Uterus (tissue), 4 donors: ENCODE measurements at places on chromosomes 5 and 9. TPM values are rescaled to one million over a fixed set of nuclear protein-coding genes. Genes with fewer than 3 reads are reported as not detected.

The CMBL gene
- 20.3 TPM for total RNA-seq

The CDKN2B-AS1 gene
- 1.8 TPM for total RNA-seq

The FAM169A gene
- total RNA-seq, result under 0.01 TPM

The LNPEP gene
- total RNA-seq, result 32.5 TPM

The FBLL1 gene
- 0.83 TPM for total RNA-seq

The KIF20A gene
- not detected for total RNA-seq

The PLPP7 gene
- total RNA-seq, result 45.3 TPM

The TEX48 gene
- total RNA-seq, result not detected

The AHRR gene
- 9.1 TPM for total RNA-seq

The PCDHB16 gene
- 3.8 TPM for total RNA-seq

The SPATA31A3 gene
- not detected for total RNA-seq

The C9orf85 gene
- total RNA-seq, result 13.0 TPM

The PHYHD1 gene
- total RNA-seq, result 27.6 TPM

The GPR150 gene
- not detected for total RNA-seq

The MARCOL gene
- not detected for total RNA-seq

The PDLIM7 gene
- 259 TPM for total RNA-seq

The ISL1 gene
- not detected for total RNA-seq

The TMC1 gene
- under 0.01 TPM for total RNA-seq

The LHX2 gene
- total RNA-seq, result not detected

The TLR4 gene
- 29.5 TPM for total RNA-seq

The CCNJL gene
- total RNA-seq, result not detected

The FBP2 gene
- total RNA-seq, result not detected

The GABRB2 gene
- total RNA-seq, result 10.1 TPM

The CETN3 gene
- total RNA-seq, result 40.5 TPM

The C8G gene
- not detected for total RNA-seq

The OR13C4 gene
- not detected for total RNA-seq

The GARNL3 gene
- total RNA-seq, result 79.3 TPM

The CDKN2B gene
- 1.8 TPM for total RNA-seq

The CPEB4 gene
- total RNA-seq, result 24.1 TPM

The GRIN3A gene
- total RNA-seq, result not detected

The NPR3 gene
- total RNA-seq, result 51.2 TPM

The GRIN1 gene
- total RNA-seq, result not detected

The OTULINL gene
- total RNA-seq, result 3.8 TPM

The CCDC192 gene
- not detected for total RNA-seq

The CCL27 gene
- not detected for total RNA-seq

The IFNK gene
- not detected for total RNA-seq

The LHX3 gene
- not detected for total RNA-seq

The NR2F1 gene
- total RNA-seq, result 55.0 TPM

The AGGF1 gene
- total RNA-seq, result 44.7 TPM

The SLC28A3 gene
- not detected for total RNA-seq

The TNFSF8 gene
- 1.1 TPM for total RNA-seq

The REEP2 gene
- total RNA-seq, result 0.77 TPM

The MCTP1 gene
- 28.5 TPM for total RNA-seq

The SLC22A5 gene
- total RNA-seq, result 18.9 TPM

The LRRC70 gene
- total RNA-seq, result 12.1 TPM

The NDUFAF2 gene
- 78.9 TPM for total RNA-seq

The SARDH gene
- total RNA-seq, result 2.7 TPM

The SLIT3 gene
- total RNA-seq, result 24.1 TPM

The FYB1 gene
- total RNA-seq, result 16.5 TPM

The ADAMTS13 gene
- total RNA-seq, result not detected

The SLC23A1 gene
- 1.0 TPM for total RNA-seq
